ENCODE measurements at places on chromosomes 3 and 15.

- no peaks in the 10 kb centered on the region for H3K36me3 ChIP-seq
- no peak overlapping the region for H3K4me3 ChIP-seq
- no peaks in the 10 kb centered on the region for H3K27me3 ChIP-seq
- DNase-seq, result no peak
- no peaks in the 10 kb centered on the region for H3K4me1 ChIP-seq
- H3K27ac ChIP-seq, result no peak overlapping the region
Measured at GRCh38 chr3:78176869-78177268, 1137.0 kb downstream of the ROBO2 start.

DNA sequence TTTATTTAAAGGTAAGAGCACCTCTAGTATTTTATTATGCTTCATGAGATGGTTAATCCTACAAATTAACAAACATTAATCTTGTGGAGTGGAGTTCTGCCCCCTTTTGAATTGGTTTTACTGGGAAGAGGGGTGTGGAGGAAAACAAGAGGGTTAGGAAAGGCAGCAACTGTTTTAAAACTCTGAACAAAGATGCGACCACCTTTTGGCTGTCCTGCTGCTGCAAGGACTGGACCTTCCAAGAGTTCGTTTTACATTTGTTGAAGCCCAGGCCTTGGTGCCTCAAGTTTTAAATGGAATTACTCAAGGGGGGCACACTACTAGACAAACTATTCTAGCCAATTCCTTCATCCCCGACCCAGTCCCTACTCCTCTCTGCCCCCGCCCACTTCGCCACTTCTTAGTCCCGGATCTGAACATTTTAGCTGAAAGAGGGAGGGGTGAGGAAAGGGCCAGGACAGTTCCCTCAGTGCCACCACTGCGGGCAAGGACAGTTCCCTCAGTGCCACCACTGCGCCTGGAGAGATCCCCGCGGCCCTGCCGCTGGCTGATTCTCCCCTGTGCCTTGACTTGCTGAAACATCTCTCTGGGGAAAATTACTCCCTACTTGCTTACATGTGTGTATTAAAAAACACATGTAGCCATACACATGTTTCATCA lies 11.2 kb downstream of the SOX2 start:
- peaks cover 16% of the 10 kb centered on the region for H3K36me3 ChIP-seq
- H3K4me1 ChIP-seq, result peaks cover 12% of the 10 kb centered on the region
- no peak overlapping the region for H3K4me3 ChIP-seq
- no peak for DNase-seq

DNA sequence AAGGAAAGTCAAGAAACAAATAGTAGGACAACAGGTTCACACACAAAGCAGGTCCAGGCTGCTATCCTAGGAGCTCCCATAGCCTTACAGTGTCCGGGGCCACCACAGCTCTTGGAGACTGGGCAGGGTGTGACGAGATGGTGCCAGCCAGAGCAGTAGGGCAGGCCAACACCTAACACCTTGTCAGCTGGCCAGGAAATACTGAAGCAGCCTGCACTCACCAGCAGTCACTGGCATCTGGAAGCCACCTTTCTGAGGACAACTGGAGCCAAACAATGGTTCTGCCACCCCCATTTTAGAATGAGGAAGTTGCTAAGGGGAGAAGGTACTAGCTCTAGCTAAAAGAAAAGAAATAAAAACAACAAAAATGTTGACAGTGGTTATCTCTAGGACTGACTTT lies 47.2 kb downstream of the CCDC12 start:
- H3K4me1 ChIP-seq, result peaks cover 55% of the 10 kb centered on the region
- H3K36me3 ChIP-seq, result peaks cover 35% of the 10 kb centered on the region
- H3K27me3 ChIP-seq, result no peaks in the 10 kb centered on the region
- H3K27ac ChIP-seq, result peak overlapping the region; percentile 31
- no peak for DNase-seq

DNA sequence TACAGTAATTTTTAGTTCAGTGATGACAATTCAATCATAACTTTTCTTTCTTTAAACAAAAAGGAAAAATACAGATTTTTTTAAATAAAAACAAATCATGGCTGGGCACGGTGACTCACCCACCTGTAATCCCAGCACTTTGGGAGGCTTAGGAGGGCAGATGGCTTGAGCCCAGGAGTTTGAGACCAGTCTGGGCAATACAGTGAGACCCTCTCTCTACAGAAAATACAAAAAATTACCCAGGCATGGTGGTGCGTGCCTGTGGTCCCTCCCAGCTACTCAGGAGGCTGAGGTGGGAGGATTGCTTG lies 25.6 kb upstream of the ATG7 start:
- no peak for DNase-seq
- peaks cover 7% of the 10 kb centered on the region for H3K27me3 ChIP-seq
- no peaks in the 10 kb centered on the region for H3K36me3 ChIP-seq
- peaks cover 9% of the 10 kb centered on the region for H3K4me1 ChIP-seq
- no peak overlapping the region for H3K4me3 ChIP-seq

GRCh38 chr15:81410318-81410753 lies 36.3 kb upstream of the TMC3 start:
- no peak overlapping the region for H3K4me3 ChIP-seq
- no peak overlapping the region for H3K27ac ChIP-seq
- H3K36me3 ChIP-seq, result no peaks in the 10 kb centered on the region

- peaks cover 2% of the 10 kb centered on the region for H3K36me3 ChIP-seq
- DNase-seq, result peak; percentile 14
- no peak overlapping the region for H3K4me3 ChIP-seq
Measured at GRCh38 chr15:24878153-24878552, 76.6 kb upstream of the SNRPN start.

DNA sequence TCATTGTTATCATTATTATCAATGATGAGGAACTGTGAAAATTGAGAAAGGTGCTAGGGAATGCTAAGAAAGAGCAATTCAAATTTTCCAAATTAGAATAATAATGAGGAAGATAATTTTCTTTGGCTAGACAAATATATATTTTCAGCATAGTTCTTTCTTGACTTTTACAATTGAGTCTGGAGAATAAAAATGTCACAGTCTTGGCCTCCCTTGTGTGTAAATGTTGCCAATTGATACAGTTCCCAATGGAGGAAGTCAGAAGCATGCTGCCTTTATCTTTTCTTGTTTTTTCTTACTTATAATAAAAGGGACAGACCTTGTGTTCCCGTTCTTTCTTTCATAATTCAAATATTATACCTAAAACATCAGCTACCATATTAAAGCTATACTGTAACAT lies 774.4 kb downstream of the SI start:
- H3K27me3 ChIP-seq, result no peaks in the 10 kb centered on the region
- H3K36me3 ChIP-seq, result no peaks in the 10 kb centered on the region
- no peak overlapping the region for H3K27ac ChIP-seq

GRCh38 chr3:145522179-145522578 lies 638.8 kb downstream of the PLOD2 start:
- H3K36me3 ChIP-seq, result no peaks in the 10 kb centered on the region
- DNase-seq, result no peak
- H3K4me1 ChIP-seq, result no peaks in the 10 kb centered on the region

- H3K36me3 ChIP-seq, result no peaks in the 10 kb centered on the region
- no peak for DNase-seq
- H3K27ac ChIP-seq, result no peak overlapping the region
- H3K27me3 ChIP-seq, result peaks cover 4% of the 10 kb centered on the region
- H3K4me3 ChIP-seq, result no peak overlapping the region
Measured at GRCh38 chr3:169835533-169835932, 22.8 kb upstream of the LRRC34 start.

DNA sequence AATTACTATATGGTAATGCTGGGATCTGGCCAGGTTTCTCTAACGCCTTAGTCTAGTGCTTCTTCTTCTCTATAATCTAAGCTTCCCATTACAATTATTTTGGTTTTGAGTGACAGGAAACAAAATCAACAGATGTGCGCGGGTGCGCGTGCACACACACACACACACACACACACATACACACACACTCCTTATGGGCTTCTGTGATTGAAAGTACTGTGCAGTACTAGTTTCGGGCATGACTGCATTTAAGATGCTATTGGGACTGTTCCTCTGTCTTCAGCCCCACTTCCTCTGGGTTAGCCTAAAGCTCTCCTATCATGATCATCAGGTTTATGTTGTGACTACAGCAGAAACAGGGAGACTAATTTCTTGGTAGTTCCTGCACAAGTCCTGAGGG lies 32.2 kb downstream of the EPHB1 start:
- no peaks in the 10 kb centered on the region for H3K27me3 ChIP-seq
- no peak overlapping the region for H3K27ac ChIP-seq
- no peaks in the 10 kb centered on the region for H3K36me3 ChIP-seq
- no peaks in the 10 kb centered on the region for H3K4me1 ChIP-seq

DNA sequence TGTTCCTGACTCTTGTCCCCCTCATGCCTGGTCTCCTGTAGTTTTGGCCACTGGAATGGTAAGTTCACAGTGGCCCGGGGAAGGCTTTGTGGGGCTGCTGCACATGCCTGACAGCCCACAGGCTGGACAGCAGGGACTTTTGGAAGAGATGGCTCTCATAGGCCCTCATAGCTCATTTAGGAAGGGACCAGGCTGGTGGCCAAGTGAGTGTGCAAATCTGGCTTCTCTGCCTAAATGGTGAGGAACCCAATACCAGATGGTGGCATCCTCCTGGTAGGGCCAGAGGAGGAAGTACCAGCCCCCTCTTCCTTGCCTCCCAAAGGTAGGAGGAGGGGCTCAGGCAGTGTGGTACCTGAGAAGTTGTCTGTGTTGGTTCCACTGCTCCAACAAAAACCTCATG lies 25.6 kb downstream of the ALPK3 start:
- DNase-seq, result no peak
- H3K36me3 ChIP-seq, result peaks cover 3% of the 10 kb centered on the region
- no peak overlapping the region for H3K4me3 ChIP-seq
- H3K27me3 ChIP-seq, result no peaks in the 10 kb centered on the region

GRCh38 chr15:63048776-63049665 lies 6.5 kb downstream of the TPM1 start:
- peaks cover 16% of the 10 kb centered on the region for H3K4me1 ChIP-seq
- H3K27me3 ChIP-seq, result peaks cover 32% of the 10 kb centered on the region
- H3K36me3 ChIP-seq, result no peaks in the 10 kb centered on the region
- peak overlapping the region; percentile 74 for H3K27ac ChIP-seq

DNA sequence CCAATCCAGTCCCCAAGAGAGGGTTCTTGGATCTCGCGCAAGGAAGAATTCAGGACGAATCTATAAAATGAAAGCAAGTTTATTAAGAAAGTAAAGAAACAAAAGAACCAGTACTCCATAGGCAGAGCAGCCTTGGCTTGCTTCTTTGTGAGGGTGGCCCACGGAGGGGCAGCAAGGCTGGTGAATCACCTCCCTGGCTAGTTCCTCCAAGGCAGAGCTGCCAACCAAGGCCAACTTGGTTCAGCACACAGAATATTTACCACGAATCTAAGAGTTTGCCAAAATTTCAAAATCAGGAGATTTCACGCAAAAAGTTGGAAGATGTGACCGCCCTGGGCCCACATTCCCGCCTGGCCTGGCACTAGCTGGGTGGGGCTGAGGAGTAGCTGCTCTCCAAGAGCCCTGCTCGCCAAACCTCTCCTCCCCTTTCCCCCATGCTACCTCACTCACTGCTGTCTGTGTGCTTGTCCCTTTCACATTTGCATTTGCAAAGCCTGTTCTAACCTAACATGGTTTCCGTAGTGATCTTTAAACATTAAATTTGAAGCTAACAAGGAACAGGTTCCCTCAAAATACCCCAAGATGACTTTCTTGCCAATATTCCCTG lies 26.2 kb upstream of the DCUN1D1 start:
- peaks cover 3% of the 10 kb centered on the region for H3K36me3 ChIP-seq
- no peak overlapping the region for H3K27ac ChIP-seq
- DNase-seq, result no peak
- H3K4me3 ChIP-seq, result no peak overlapping the region

GRCh38 chr15:89506026-89506686 lies 9.8 kb upstream of the RHCG start:
- no peaks in the 10 kb centered on the region for H3K4me1 ChIP-seq
- DNase-seq, result no peak
- H3K36me3 ChIP-seq, result no peaks in the 10 kb centered on the region

DNA sequence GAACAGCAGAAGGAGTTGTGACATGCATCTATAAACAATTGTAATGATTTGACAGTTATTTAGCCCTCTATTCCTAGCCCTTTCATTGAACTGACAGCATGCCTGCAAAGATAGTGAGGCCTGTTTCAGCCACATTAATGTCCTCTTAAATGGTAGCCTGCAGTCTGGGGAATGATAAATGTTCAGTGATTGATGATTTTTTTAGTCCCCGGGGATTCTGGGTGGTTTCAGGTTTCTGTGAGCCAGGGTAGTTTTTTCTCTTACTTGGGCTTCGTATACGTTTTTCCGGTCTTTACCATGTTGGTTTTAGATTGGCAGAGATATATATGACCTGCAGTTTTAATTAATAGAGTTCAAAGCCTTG lies 172.0 kb downstream of the TCF12 start:
- H3K36me3 ChIP-seq, result peaks cover 16% of the 10 kb centered on the region
- H3K4me1 ChIP-seq, result peaks cover 15% of the 10 kb centered on the region
- no peak overlapping the region for H3K27ac ChIP-seq
- no peaks in the 10 kb centered on the region for H3K27me3 ChIP-seq

DNA sequence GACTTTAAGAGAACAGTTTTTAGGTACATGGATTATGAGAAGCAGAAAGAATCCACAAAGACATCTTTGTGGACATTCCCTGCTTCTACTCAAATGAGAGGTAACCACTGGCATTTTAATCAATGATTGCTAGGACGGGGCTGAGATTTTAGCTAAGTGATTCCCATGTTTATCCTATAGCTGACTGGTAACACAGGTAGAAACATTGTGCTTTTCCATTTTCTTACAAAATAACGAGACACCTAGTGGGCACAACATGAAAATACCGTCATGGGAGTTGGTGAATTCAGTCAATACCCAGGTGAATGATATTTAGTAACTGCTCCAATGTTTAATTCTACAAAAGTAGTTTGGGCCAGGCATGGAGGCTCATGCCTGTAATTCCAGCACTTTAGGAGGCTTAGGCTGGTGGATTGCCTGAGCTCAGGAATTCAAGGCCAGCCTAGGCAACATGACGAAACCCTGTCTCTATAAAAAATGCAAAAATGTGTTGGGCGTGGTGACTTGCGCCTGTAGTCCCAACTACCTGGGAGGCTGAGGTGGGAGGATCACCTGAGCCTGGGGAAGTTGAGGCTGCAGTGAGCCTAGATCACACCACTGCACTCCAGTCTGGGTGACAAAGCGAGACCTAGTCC lies 37.2 kb upstream of the DENND4A start:
- peaks cover 66% of the 10 kb centered on the region for H3K4me1 ChIP-seq
- H3K27me3 ChIP-seq, result no peaks in the 10 kb centered on the region

- peak; percentile 70 for DNase-seq
- peak overlapping the region; percentile 58 for H3K27ac ChIP-seq
- H3K4me1 ChIP-seq, result peaks cover 24% of the 10 kb centered on the region
- no peaks in the 10 kb centered on the region for H3K36me3 ChIP-seq
Measured at GRCh38 chr3:53555068-53555588, 60.7 kb downstream of the CACNA1D start.

GRCh38 chr15:34203305-34203704 lies 6.6 kb downstream of the KATNBL1 start:
- H3K4me3 ChIP-seq, result no peak overlapping the region
- H3K27ac ChIP-seq, result peak overlapping the region; percentile 6
- peaks cover 40% of the 10 kb centered on the region for H3K36me3 ChIP-seq

GRCh38 chr3:89252860-89253259 lies 145.4 kb downstream of the EPHA3 start:
- no peaks in the 10 kb centered on the region for H3K36me3 ChIP-seq
- H3K27ac ChIP-seq, result no peak overlapping the region
- H3K4me1 ChIP-seq, result no peaks in the 10 kb centered on the region
- H3K27me3 ChIP-seq, result no peaks in the 10 kb centered on the region
- H3K4me3 ChIP-seq, result no peak overlapping the region

GRCh38 chr15:56242576-56243162 lies 1.0 kb downstream of the RFX7 start:
- peaks cover 37% of the 10 kb centered on the region for H3K4me1 ChIP-seq
- H3K36me3 ChIP-seq, result peaks cover 12% of the 10 kb centered on the region
- no peaks in the 10 kb centered on the region for H3K27me3 ChIP-seq
- H3K27ac ChIP-seq, result peak overlapping the region; percentile 83
- H3K4me3 ChIP-seq, result peak overlapping the region; percentile 80

- no peaks in the 10 kb centered on the region for H3K27me3 ChIP-seq
- no peaks in the 10 kb centered on the region for H3K4me1 ChIP-seq
- H3K27ac ChIP-seq, result no peak overlapping the region
- DNase-seq, result no peak
Measured at GRCh38 chr3:60269377-60269776, 981.9 kb downstream of the FHIT start.

All from activated CD4-positive, alpha-beta T cell treated with anti-CD3 and anti-CD28 coated beads for 36 hours (primary cell).